ENCODE measurements at places on chromosomes 11 and 22. TPM values are rescaled to one million over a fixed set of nuclear protein-coding genes. Genes with fewer than 3 reads are reported as not detected.

DNA sequence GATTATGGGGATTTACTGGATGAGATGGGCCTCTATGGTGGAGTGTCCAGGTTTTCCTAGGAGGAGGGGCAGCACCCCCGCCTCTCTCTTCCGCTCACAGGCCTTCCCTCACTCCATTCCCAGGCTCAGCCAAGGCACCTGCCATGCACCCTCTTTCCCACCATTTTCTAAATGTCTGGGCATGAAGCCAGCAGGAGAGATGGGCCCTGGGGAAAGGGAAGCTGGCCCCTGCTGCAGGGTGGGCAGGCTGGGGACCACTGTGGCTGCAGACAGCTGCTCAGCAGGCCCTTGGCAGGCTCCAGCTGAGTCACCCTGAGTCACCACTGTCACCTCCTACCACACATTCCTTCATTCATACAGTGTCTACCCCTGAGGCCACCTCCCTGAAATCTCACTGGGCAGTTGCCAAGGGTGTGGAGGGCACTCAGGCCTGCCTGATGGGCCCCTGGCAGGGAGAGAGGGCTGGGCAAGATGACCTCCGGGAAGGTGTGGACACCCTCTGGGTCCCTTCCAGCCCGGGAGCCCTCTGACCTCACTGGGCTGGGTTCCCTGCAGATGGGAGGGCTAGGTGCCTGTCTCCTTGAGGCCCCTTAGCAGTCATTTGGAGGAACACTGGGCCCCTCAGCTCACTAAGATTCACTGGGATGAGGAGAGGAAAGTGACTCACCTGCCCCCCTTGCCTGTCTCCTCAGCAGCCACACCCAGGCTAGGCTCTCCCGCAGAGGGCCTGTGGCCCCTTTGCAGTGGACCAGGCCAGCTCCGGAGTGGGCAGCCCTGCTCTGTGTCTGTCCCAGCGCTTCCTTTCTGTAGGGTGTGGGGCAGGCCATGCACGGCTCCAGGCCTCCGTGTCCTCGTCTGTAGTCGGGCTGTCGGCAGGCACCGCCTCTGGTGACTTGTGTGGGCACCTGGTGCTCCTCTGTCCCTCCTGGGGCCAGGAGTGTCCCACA, 7.8 kb downstream of the MYEOV start:
- DNase-seq = peak; percentile 95

DNA sequence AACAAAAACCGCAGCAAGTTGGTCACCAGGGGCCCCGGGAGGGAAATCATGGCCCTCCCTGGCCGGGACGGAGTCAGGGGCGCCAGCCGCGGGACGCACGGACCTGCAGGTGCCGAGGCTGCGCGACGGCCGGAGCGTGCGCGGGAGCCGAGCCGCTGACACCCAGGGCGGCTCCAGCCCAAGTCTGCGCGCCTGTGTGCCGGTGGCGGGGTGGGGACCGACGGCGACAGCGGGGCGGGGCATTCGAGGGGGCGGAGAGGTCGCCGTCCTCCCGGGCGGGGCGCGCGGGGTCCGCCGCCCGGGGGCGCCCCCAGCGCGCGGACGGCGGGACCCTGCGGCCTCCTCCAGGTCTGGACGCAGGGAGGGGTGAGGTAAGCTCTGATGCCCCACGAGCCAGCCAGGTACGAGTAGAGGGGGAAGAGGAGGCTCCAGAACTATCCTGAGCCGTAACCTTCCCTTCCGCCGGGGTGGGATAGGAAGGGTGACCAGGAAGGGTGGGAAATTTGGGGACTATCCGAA, at the start of gene ESAM:
ESAM (minus strand) TSS at position 186 of the 519 bp plus-strand sequence; CDS start at position 50, 136 bp downstream.
- DNase-seq = peak; percentile 23

DNA sequence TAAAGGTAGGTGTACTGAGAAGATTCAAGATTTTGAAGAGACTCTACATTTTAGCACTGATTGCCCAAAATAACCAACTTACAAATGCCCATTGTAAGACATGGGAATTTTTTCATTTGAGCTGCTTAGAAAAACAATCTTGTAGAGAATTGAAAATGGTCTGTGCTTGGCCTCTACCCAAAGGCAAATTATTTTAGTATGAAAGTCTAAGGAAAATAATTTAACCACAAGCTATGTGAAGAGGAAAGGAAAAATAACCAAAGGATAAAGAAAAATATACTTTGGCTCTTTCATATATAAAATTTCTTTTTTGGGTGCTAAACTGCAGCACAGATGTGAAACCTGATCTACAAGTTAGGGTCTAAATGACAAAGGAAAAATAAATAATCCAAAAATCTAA, 54.9 kb downstream of the ME3 start:
- DNase-seq = no peak

GAL3ST3 gene
- total RNA-seq = not detected

APOA4 gene
- total RNA-seq = not detected

GRCh38 chr11:64546600-64546999, 44.4 kb upstream of the SLC22A12 start:
- no peak for DNase-seq

Data from GM23248 (cell line).